Activated CD4-positive, alpha-beta memory T cell treated with anti-CD3 and anti-CD28 coated beads, Interleukin-2, amount 10 ng/mL, durations not matched to agents 7 days and 5 days (primary cell): ENCODE measurements at places on chromosomes 6 and 20. TPM values are rescaled to one million over a fixed set of nuclear protein-coding genes. Genes with fewer than 3 reads are reported as not detected.

The EPB41L1 gene
- total RNA-seq = 0.20 TPM

The CST1 gene
- total RNA-seq = not detected

The OLIG3 gene
- 0.45 TPM for total RNA-seq

The BEND3 gene
- total RNA-seq = 2.5 TPM

The TCP11 gene
- not detected for total RNA-seq

The MROH8 gene
- total RNA-seq = 1.7 TPM

The TINAG gene
- total RNA-seq = not detected

The FAM83C gene
- total RNA-seq = not detected

The C6orf52 gene
- 0.88 TPM for total RNA-seq

The CCN5 gene
- total RNA-seq = not detected

The ENPP5 gene
- total RNA-seq = not detected

- no peak for DNase-seq
- H3K4me1 ChIP-seq = no peaks in the 10 kb centered on the region
- no peak overlapping the region for H3K27ac ChIP-seq
- H3K4me3 ChIP-seq = no peak overlapping the region
- no peaks in the 10 kb centered on the region for H3K36me3 ChIP-seq
These were observed 6.2 kb downstream of the SNTA1 start for GRCh38 chr20:33437141-33437911.

- DNase-seq = peak; percentile 22
- H3K4me3 ChIP-seq = no peak overlapping the region
- H3K4me1 ChIP-seq = peaks cover 7% of the 10 kb centered on the region
- peaks cover 26% of the 10 kb centered on the region for H3K27me3 ChIP-seq
These were observed 123.7 kb upstream of the EXOC2 start for GRCh38 chr6:816510-817084.

- no peaks in the 10 kb centered on the region for H3K4me1 ChIP-seq
- DNase-seq = no peak
- H3K36me3 ChIP-seq = no peaks in the 10 kb centered on the region
- H3K27me3 ChIP-seq = no peaks in the 10 kb centered on the region
- H3K4me3 ChIP-seq = no peak overlapping the region
These were observed 1226.1 kb downstream of the GRIK2 start for GRCh38 chr6:102619585-102619984.

GRCh38 chr20:4490045-4490444 lies 231.7 kb upstream of the PRND start:
- no peaks in the 10 kb centered on the region for H3K4me1 ChIP-seq
- H3K27me3 ChIP-seq = peaks cover 25% of the 10 kb centered on the region
- H3K4me3 ChIP-seq = no peak overlapping the region

- peaks cover 93% of the 10 kb centered on the region for H3K4me1 ChIP-seq
- H3K27ac ChIP-seq = peak overlapping the region; percentile 36
- no peak for DNase-seq
- peaks cover 93% of the 10 kb centered on the region for H3K36me3 ChIP-seq
- no peak overlapping the region for H3K4me3 ChIP-seq
- H3K27me3 ChIP-seq = no peaks in the 10 kb centered on the region
These were observed 70.0 kb upstream of the SUPT3H start for GRCh38 chr6:45447716-45448115.

GRCh38 chr20:49862607-49863200 lies 50.1 kb downstream of the SLC9A8 start:
- no peak overlapping the region for H3K4me3 ChIP-seq
- DNase-seq = no peak
- peaks cover 12% of the 10 kb centered on the region for H3K4me1 ChIP-seq
- no peaks in the 10 kb centered on the region for H3K27me3 ChIP-seq
- peaks cover 60% of the 10 kb centered on the region for H3K36me3 ChIP-seq

DNA sequence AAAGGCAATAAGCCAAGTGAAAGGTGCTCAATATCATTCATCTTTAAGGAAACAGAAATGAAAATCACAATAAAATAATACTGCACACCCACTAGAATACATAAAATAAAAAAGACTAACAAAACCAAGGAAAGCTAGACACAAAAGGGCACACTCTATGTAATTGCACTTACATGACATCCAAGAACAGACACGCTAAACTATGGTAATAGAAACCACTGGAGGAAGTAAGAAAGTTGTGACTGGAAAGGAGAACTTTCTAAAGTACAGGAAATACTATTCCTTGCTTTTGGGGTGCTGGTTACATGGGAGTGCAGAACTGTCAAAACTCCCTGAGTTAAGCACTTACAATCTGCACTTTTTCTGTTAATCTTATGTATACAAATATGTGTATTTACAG lies 253.7 kb upstream of the RUNX2 start:
- peaks cover 2% of the 10 kb centered on the region for H3K4me1 ChIP-seq
- DNase-seq = no peak
- no peak overlapping the region for H3K27ac ChIP-seq

- H3K27me3 ChIP-seq = peaks cover 33% of the 10 kb centered on the region
- peaks cover 18% of the 10 kb centered on the region for H3K4me1 ChIP-seq
- H3K4me3 ChIP-seq = no peak overlapping the region
- no peak for DNase-seq
- H3K36me3 ChIP-seq = no peaks in the 10 kb centered on the region
These were observed 84.4 kb downstream of the CRYBG1 start for GRCh38 chr6:106444777-106445507.

DNA sequence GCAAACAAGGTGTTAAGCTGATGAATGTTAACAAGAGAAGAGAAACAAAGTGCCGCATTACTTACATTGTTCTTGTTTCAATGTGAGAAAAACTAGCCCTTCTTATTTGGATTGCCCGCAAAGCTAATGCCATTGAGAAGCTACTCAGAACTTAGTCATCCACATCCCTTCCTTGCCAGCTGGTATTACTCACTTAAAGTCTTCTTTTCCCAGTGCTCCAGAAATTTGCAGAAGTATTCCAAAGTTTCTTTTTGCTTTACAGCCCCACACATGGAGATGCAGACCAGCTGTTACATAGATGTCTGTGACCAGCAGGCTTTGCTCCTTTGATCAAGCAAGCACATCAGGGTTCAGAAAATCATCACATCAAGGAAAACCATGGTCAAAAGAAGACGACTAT lies 529.0 kb downstream of the TBC1D32 start:
- H3K4me3 ChIP-seq = no peak overlapping the region
- DNase-seq = no peak
- no peaks in the 10 kb centered on the region for H3K4me1 ChIP-seq
- H3K36me3 ChIP-seq = no peaks in the 10 kb centered on the region
- H3K27me3 ChIP-seq = no peaks in the 10 kb centered on the region

GRCh38 chr6:134000443-134000842 lies 47.4 kb downstream of the TBPL1 start:
- H3K36me3 ChIP-seq = no peaks in the 10 kb centered on the region
- H3K4me1 ChIP-seq = no peaks in the 10 kb centered on the region
- no peak overlapping the region for H3K4me3 ChIP-seq
- H3K27me3 ChIP-seq = peaks cover 25% of the 10 kb centered on the region
- H3K27ac ChIP-seq = no peak overlapping the region

DNA sequence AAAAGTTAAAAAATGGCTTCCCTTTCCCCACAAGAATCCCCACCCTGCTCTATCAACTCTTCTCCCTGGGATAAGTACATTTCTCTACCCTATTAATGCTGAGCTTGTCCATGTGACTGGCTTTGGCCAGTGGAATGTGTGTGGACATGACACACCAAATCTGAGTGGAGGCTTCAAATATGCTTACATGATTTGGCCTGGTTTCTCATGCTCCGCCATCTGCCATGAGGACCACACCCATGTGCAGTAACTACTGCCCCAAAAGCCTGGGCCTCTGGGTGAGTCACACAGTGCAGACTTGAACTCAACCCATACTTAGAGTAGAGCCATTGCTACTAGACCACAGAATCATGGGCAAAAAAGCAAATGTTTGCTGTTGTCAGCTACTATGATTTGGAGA lies 65.4 kb downstream of the PRND start:
- peaks cover 91% of the 10 kb centered on the region for H3K36me3 ChIP-seq
- peaks cover 42% of the 10 kb centered on the region for H3K4me1 ChIP-seq
- H3K27me3 ChIP-seq = no peaks in the 10 kb centered on the region
- peak overlapping the region; percentile 65 for H3K27ac ChIP-seq
- H3K4me3 ChIP-seq = no peak overlapping the region

DNA sequence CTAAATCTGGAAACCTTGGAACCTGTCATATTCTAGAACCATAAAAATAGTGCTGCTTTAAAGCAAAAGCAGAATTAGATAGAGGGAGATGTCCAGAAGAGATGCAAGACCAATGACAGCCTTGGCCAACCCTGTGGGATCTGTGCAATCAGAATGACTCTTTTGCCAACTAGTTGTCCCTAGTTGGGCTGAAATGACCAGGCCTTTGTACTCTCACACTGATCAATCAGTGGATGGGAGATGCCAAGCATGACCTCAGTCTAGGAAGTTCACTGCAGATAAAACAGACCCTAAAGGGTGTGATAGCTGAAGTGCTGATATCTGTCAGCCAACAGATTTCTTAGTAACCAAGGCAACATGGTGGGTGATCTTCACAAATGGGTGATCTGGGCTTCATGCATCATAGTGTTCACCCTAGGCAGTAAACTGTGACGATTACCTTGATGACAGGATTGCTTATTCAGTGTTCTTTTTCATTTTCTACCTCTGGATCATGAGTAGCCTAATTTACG lies 52.1 kb downstream of the BCKDHB start:
- no peaks in the 10 kb centered on the region for H3K4me1 ChIP-seq
- H3K36me3 ChIP-seq = peaks cover 3% of the 10 kb centered on the region
- no peak overlapping the region for H3K4me3 ChIP-seq
- DNase-seq = no peak
- no peak overlapping the region for H3K27ac ChIP-seq

- no peak overlapping the region for H3K27ac ChIP-seq
- H3K27me3 ChIP-seq = peaks cover 5% of the 10 kb centered on the region
- H3K4me1 ChIP-seq = no peaks in the 10 kb centered on the region
- DNase-seq = no peak
- H3K4me3 ChIP-seq = no peak overlapping the region
These were observed 278.6 kb upstream of the MAP3K7 start for GRCh38 chr6:90865513-90865912.
